Stomach (tissue), 19 donors: ENCODE measurements at places on chromosomes 7 and 10. TPM values are rescaled to one million over a fixed set of nuclear protein-coding genes. Genes with fewer than 3 reads are reported as not detected.

- peaks cover 80% of the 10 kb centered on the region for H3K4me1 ChIP-seq
- H3K36me3 ChIP-seq, result no peaks in the 10 kb centered on the region
- H3K4me3 ChIP-seq, result no peak overlapping the region
- no peak overlapping the region for H3K27ac ChIP-seq
- H3K27me3 ChIP-seq, result no peaks in the 10 kb centered on the region
Observed at GRCh38 chr7:16651396-16652239, 5.6 kb downstream of the BZW2 start.

DNA sequence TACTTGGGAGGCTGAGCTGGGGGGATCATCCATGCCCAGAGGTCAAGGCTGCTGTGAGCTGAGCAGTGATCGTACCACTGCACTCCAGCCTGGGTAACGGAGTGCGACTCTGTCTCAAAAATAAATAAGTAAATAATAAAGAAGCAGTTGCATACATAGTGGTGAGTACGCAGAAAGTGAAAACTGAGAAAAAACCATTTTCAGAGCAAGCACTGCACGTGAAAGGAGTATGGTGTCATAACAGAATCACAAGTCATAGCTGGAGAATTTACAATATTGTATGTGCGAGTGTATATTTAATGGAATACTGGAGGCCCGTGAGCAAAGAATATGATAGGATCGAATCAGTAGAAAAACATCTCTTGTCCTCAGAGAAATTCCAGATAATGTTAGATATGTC lies 22.3 kb downstream of the KIAA1217 start:
- no peaks in the 10 kb centered on the region for H3K36me3 ChIP-seq
- no peak for DNase-seq
- H3K27me3 ChIP-seq, result no peaks in the 10 kb centered on the region
- no peak overlapping the region for H3K27ac ChIP-seq

GRCh38 chr7:43879477-43879876 lies 10.2 kb upstream of the MRPS24 start:
- H3K4me1 ChIP-seq, result no peaks in the 10 kb centered on the region
- no peaks in the 10 kb centered on the region for H3K27me3 ChIP-seq
- no peak for DNase-seq
- H3K4me3 ChIP-seq, result no peak overlapping the region
- H3K27ac ChIP-seq, result no peak overlapping the region
- H3K36me3 ChIP-seq, result peaks cover 64% of the 10 kb centered on the region

The LRGUK gene
- 0.89 TPM for total RNA-seq

GRCh38 chr10:1199897-1200721 lies 143.9 kb downstream of the WDR37 start:
- H3K36me3 ChIP-seq, result no peaks in the 10 kb centered on the region
- no peak overlapping the region for H3K27ac ChIP-seq

The CALN1 gene
- total RNA-seq, result not detected

DNA sequence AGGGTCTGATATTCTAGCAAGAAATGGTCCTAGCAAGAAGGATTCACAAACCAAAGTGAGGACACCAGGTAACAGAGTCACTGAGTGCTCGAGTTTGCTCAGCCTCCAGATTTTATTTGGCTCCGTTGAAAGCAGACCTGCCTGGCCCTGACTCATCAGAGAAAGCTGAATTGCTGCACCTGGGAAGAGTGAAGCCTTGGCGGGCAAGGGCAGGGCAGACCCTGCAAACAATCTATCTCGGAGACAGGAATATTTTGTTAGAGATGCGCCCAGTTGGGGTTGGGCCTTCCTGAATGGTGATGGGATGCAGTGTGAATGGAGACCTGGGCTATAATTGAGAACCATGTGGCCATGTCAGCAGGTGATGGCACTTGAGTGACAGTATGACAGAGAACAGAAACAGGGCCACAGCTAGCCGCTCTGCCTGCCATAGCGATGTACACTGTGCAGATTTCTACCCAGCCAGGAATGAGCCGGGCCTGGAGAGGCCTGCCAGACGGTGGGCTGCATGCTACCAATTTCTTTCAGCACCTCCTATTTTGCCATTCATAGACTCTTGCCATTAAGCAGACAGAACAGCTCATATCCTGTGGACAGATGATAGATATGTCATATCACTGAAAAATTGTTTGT lies 744.2 kb downstream of the LRMDA start:
- H3K36me3 ChIP-seq, result no peaks in the 10 kb centered on the region
- DNase-seq, result no peak
- no peaks in the 10 kb centered on the region for H3K4me1 ChIP-seq
- H3K4me3 ChIP-seq, result no peak overlapping the region
- H3K27me3 ChIP-seq, result no peaks in the 10 kb centered on the region

DNA sequence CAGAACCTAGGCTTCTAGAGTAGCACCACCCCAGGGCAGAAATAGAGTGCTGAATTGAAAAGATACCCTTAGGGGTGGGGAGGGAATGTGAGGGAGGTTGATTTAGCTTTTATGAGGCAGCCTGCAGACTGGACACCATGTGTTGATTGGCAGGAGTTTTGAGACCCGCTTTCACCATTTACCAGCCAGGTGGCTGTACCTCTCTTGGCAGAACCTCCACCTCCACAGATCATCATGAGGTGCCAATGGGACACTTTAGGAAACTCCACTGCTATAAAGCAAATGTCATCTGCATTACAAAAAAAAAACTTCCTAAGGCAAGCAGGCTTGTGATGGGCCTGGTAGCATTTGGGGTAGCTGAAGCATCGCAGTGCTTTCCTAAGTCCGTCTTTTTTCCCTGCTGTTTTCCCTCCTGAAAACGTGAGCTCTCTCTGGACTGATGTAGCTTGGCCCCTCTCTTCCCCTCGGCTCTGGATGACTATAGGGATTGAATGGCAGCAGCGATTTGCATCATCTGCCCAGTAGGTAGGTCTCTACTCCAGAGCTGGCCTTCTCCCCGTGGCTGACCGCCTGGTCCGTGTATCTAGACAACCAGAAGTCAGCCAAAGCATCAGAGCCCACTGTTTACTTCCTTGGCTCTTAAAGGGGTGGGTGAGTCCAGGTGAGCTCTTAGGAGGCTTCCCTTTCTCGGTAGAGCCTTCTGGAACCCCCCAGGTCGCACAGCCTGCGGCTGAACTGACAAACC lies 1.3 kb downstream of the PCBD1 start:
- peak overlapping the region; percentile 92 for H3K27ac ChIP-seq
- H3K4me3 ChIP-seq, result peak overlapping the region; percentile 85
- H3K4me1 ChIP-seq, result peaks cover 6% of the 10 kb centered on the region
- no peaks in the 10 kb centered on the region for H3K27me3 ChIP-seq
- no peak for DNase-seq
- H3K36me3 ChIP-seq, result peaks cover 39% of the 10 kb centered on the region

DNA sequence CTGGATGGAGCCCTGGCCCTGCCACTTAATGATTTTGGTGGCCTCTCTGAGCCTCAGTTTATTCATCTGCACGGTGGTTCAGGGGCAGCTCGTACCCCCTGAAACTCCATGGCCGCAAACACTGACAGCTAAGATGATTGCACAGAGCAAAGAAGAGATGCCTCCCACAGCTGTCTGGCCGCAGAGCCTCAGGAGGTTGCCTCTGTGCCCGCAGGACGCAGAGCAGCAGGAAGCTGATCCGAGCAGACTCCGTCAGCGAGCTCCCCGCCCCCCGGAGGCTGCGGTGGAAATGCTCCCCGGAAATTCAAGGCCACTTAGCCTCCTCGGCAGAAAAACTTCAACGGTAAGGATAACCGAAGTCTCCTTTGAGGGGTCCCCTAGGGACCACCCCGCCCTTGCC lies 30.2 kb upstream of the C10orf53 start:
- no peak overlapping the region for H3K27ac ChIP-seq
- H3K36me3 ChIP-seq, result no peaks in the 10 kb centered on the region
- no peaks in the 10 kb centered on the region for H3K27me3 ChIP-seq
- no peaks in the 10 kb centered on the region for H3K4me1 ChIP-seq
- H3K4me3 ChIP-seq, result no peak overlapping the region
- peak; percentile 22 for DNase-seq

- H3K36me3 ChIP-seq, result peaks cover 9% of the 10 kb centered on the region
- H3K27me3 ChIP-seq, result no peaks in the 10 kb centered on the region
- no peak overlapping the region for H3K4me3 ChIP-seq
- no peak overlapping the region for H3K27ac ChIP-seq
Observed at GRCh38 chr7:107632492-107632865, 28.1 kb upstream of the SLC26A4 start.

The ZPBP gene
- total RNA-seq, result not detected
